ENCODE measurements at places on chromosomes 1 and 21.

DNA sequence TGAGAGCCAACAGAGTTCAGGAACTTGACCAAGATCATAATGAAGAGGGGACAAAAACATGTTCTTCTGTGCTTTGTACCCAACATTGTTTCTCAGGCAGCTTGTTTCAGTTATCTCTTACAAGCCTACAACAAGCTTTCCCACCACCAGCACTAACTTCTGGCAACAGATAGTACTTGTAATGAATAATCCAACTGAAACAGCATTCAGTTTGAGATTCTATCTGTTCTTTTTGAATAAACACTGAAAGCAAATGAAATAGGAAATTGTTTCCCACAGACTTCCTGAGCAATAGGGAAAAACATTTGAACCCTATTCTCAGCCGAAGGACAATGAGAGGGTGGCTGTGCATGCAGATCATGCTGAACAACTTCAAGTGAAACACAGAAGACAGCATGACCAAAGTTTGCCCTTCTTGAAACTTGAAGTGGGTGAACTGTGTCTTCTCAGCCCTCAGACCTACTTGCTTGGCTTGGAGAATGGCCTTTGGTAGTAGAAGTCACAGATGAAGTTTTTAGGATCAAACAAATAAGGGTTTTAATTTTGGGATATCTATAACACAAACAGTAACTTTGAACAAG lies 11.2 kb upstream of the HOOK1 start:
- no peaks in the 10 kb centered on the region for H3K36me3 ChIP-seq
- H3K4me3 ChIP-seq = no peak overlapping the region
- H3K27ac ChIP-seq = no peak overlapping the region

- no peak for DNase-seq
- no peak overlapping the region for H3K4me3 ChIP-seq
- H3K36me3 ChIP-seq = no peaks in the 10 kb centered on the region
- H3K27ac ChIP-seq = no peak overlapping the region
- H3K27me3 ChIP-seq = no peaks in the 10 kb centered on the region
Observed at GRCh38 chr1:170225781-170226530, 80.2 kb downstream of the NTMT2 start.

DNA sequence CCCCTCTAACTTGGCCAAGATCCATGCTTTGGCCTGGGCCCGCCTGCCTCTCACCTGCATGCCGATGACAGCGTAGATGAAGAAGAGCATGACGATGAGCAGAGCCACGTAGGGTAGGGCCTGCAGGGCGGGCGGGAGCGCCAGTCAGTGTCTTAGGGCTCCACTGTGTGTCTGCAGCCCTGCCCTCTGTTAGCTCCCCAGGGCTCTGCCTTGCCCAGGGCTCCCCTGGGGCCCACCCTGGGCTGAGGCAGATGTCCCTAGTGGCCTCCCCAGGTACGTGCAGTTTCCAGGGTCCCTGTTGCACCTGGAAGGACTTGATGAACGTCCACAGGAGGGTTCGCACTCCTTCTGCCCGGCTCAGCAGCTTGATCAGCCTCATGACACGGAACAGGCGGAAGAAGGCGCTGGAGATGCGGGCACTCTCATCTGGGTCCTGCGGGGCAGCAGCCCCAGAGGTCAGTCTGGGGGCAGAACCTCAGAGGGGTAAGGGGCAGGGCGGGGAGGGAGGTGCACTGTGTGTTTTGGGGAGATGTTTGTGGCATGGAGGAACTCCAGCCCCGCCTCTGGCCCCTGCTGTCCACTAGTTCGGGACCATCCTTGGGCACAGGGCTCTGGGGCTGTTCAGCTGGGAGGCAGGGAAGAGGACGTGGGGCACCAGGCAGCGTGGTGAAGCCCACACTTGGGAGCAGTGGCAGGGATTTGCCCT lies 29.8 kb upstream of the KIF21B start:
- H3K27ac ChIP-seq = no peak overlapping the region
- peaks cover 10% of the 10 kb centered on the region for H3K4me1 ChIP-seq

- H3K27ac ChIP-seq = no peak overlapping the region
- no peak overlapping the region for H3K4me3 ChIP-seq
- H3K4me1 ChIP-seq = peaks cover 3% of the 10 kb centered on the region
- peaks cover 5% of the 10 kb centered on the region for H3K27me3 ChIP-seq
- no peaks in the 10 kb centered on the region for H3K36me3 ChIP-seq
Observed at GRCh38 chr21:25370311-25370744, 237.0 kb downstream of the MRPL39 start.

- no peaks in the 10 kb centered on the region for H3K27me3 ChIP-seq
- H3K4me1 ChIP-seq = no peaks in the 10 kb centered on the region
- no peak overlapping the region for H3K27ac ChIP-seq
- H3K4me3 ChIP-seq = no peak overlapping the region
Observed at GRCh38 chr1:14713077-14713476, 114.6 kb downstream of the KAZN start.

DNA sequence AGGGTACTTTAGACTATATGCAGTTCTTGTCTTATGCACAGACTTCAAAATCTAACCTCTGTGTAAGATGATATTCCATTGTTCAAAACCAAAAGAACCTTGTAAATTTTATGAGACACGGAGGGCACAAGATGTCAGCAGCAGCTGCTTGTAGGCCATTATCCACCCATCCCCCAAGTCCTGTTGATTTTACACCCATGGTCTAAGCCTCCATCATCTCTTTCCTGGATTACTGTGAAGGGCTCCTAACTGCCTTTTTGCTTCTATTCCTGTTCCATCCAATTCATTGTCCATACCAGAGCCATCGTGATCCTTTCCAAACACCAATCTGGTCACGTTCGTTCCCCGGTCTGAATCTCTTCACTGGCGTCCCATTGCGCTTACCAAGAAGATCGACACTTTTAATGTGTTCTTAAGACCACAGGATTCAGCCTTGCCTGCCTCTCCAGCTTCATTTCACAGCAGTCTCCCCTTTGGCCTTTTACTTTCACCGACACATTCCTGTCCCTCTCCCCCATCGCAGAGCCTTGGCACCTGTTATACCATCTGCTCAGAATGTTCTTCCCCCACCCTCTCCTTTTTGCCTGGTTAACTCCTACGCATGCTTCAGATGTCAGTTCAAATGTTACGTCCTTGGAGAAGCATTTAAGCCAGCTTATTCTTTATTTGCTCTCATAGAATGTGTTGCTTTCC lies 107.3 kb upstream of the POU3F1 start:
- H3K4me3 ChIP-seq = no peak overlapping the region
- H3K4me1 ChIP-seq = no peaks in the 10 kb centered on the region
- no peaks in the 10 kb centered on the region for H3K27me3 ChIP-seq
- no peak overlapping the region for H3K27ac ChIP-seq

DNA sequence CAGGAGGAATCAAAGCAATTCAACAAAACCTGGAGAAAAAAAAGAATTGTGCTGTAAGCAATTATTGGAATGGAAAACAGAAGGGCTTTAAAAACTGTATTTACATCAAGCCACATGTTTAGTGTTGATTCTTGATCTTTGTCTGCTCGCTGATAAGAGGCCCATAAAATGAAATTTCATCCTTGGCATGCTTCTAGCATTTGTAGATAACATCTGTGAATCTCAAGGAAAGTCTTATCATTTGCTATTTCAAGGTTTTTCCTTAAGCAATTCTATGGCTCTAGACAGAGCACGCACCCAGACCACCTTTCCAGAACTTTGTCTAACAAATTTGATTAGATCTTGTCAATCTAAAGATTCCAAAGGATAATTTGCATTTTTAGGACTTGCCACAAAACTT lies 181.0 kb upstream of the FGGY start:
- H3K4me3 ChIP-seq = no peak overlapping the region
- no peaks in the 10 kb centered on the region for H3K36me3 ChIP-seq
- peaks cover 10% of the 10 kb centered on the region for H3K4me1 ChIP-seq
- H3K27me3 ChIP-seq = peaks cover 15% of the 10 kb centered on the region
- DNase-seq = no peak

GRCh38 chr1:169624912-169625311 lies 5.0 kb downstream of the SELP start:
- DNase-seq = no peak
- H3K4me1 ChIP-seq = peaks cover 29% of the 10 kb centered on the region
- H3K36me3 ChIP-seq = no peaks in the 10 kb centered on the region
- no peak overlapping the region for H3K4me3 ChIP-seq

- H3K4me3 ChIP-seq = no peak overlapping the region
- DNase-seq = no peak
- H3K4me1 ChIP-seq = no peaks in the 10 kb centered on the region
- peaks cover 3% of the 10 kb centered on the region for H3K27me3 ChIP-seq
- no peak overlapping the region for H3K27ac ChIP-seq
- no peaks in the 10 kb centered on the region for H3K36me3 ChIP-seq
Observed at GRCh38 chr1:159663552-159663951, 50.8 kb downstream of the CRP start.

GRCh38 chr1:48611841-48612240 lies 139.8 kb upstream of the SPATA6 start:
- no peak overlapping the region for H3K27ac ChIP-seq
- H3K27me3 ChIP-seq = no peaks in the 10 kb centered on the region
- H3K4me3 ChIP-seq = no peak overlapping the region

GRCh38 chr1:183907070-183907469 lies 102.2 kb downstream of the RGL1 start:
- H3K27ac ChIP-seq = no peak overlapping the region
- peaks cover 3% of the 10 kb centered on the region for H3K36me3 ChIP-seq
- H3K4me3 ChIP-seq = no peak overlapping the region
- peaks cover 22% of the 10 kb centered on the region for H3K4me1 ChIP-seq

GRCh38 chr1:118147522-118147921 lies 37.5 kb downstream of the SPAG17 start:
- H3K27me3 ChIP-seq = no peaks in the 10 kb centered on the region
- H3K4me1 ChIP-seq = no peaks in the 10 kb centered on the region
- no peak overlapping the region for H3K4me3 ChIP-seq
- H3K36me3 ChIP-seq = no peaks in the 10 kb centered on the region

- H3K36me3 ChIP-seq = no peaks in the 10 kb centered on the region
- no peaks in the 10 kb centered on the region for H3K27me3 ChIP-seq
- no peaks in the 10 kb centered on the region for H3K4me1 ChIP-seq
- H3K27ac ChIP-seq = no peak overlapping the region
- H3K4me3 ChIP-seq = no peak overlapping the region
- DNase-seq = no peak
Observed at GRCh38 chr21:16678429-16679160, 834.2 kb upstream of the CXADR start.

GRCh38 chr1:109603229-109603628 lies 16.2 kb downstream of the GNAT2 start:
- no peak overlapping the region for H3K27ac ChIP-seq
- H3K4me1 ChIP-seq = peaks cover 6% of the 10 kb centered on the region
- H3K27me3 ChIP-seq = no peaks in the 10 kb centered on the region
- H3K4me3 ChIP-seq = no peak overlapping the region
- DNase-seq = no peak
- H3K36me3 ChIP-seq = peaks cover 10% of the 10 kb centered on the region

GRCh38 chr1:172697534-172698002 lies 38.7 kb downstream of the FASLG start:
- H3K27ac ChIP-seq = peak overlapping the region; percentile 89
- H3K4me1 ChIP-seq = peaks cover 59% of the 10 kb centered on the region
- peak overlapping the region; percentile 67 for H3K4me3 ChIP-seq
- DNase-seq = peak; percentile 32
- no peaks in the 10 kb centered on the region for H3K27me3 ChIP-seq

Data from T-helper 2 cell treated with Interferon-gamma antibody and Interleukin-4, amounts not matched to agents 5 μg/mL and 100 μg/mL, for 36 hours (primary cell).